ENCODE measurements at places on chromosomes 3 and 15.

GRCh38 chr15:26260517-26261133 lies 397.5 kb upstream of the ATP10A start:
- DNase-seq: no peak

GRCh38 chr3:13378155-13378554 lies 42.0 kb downstream of the NUP210 start:
- no peak for DNase-seq

GRCh38 chr3:186258968-186259367 lies 103.1 kb downstream of the DGKG start:
- DNase-seq: no peak

DNA sequence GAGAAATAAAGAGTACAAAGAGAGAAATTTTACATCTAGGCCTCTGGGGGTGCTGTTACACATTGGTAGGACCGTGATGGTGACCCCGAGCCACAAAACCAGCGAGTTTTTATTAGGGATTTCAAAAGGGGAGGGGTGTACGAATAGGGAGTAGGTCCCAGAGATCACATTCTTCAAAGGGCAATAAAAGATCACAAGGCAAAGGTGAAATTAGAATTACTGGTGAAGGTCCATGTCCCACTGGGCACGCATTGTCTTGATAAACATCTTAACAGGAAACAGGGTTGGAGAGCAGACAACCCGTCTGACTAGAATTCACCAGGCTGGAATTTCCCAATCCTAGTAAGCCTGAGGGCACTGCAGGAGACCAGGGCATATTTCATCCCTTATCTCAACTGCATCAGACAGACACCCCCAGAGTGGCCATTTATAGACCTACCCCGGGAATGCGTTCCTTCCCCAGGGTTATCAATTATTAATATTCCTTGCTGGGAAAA lies 4.3 kb downstream of the IRAK2 start:
- DNase-seq: no peak

GRCh38 chr15:22811640-22812039 lies 25.2 kb downstream of the NIPA1 start:
- DNase-seq: no peak

DNA sequence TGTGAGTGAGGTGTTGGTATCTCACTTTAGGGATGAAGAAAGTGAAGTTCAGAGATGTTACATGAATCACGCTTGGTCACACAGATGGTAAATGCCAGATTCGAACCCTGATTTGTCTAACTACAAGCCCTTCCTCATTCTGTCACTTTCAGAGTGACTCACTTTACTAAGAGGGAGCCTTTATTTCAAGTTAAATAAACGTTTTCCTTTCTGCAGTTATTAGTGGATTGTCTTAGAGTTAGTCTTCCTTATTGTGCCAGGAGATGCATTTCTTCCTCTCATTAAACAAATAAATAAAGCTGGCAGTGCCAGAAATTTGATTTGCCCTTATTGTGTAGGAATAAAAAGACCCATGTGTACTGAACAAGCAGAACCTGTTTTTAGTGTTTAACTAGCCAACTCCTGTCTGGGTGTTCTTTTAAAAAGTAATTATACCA lies 162.5 kb downstream of the AKAP13 start:
- no peak for DNase-seq

DNA sequence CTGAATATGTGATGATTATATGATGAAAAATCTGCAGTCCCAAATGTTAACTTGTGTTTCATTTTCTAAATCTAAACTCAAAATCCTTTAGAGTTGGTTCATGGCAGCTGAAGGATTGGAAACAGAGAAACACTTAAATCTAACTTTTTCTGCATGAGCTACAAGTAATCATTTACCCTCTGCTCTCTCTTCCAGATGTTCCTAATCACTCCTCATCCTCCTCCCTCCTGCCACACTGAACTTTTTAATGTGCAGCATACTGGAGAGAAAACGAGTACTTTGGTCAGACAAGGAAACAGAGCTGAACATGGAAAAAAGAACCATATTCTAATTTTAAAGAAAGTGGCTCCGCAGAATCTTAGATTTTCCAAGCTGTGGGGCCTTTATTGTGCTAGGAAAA lies 321.2 kb upstream of the COL8A1 start:
- no peak for DNase-seq

DNA sequence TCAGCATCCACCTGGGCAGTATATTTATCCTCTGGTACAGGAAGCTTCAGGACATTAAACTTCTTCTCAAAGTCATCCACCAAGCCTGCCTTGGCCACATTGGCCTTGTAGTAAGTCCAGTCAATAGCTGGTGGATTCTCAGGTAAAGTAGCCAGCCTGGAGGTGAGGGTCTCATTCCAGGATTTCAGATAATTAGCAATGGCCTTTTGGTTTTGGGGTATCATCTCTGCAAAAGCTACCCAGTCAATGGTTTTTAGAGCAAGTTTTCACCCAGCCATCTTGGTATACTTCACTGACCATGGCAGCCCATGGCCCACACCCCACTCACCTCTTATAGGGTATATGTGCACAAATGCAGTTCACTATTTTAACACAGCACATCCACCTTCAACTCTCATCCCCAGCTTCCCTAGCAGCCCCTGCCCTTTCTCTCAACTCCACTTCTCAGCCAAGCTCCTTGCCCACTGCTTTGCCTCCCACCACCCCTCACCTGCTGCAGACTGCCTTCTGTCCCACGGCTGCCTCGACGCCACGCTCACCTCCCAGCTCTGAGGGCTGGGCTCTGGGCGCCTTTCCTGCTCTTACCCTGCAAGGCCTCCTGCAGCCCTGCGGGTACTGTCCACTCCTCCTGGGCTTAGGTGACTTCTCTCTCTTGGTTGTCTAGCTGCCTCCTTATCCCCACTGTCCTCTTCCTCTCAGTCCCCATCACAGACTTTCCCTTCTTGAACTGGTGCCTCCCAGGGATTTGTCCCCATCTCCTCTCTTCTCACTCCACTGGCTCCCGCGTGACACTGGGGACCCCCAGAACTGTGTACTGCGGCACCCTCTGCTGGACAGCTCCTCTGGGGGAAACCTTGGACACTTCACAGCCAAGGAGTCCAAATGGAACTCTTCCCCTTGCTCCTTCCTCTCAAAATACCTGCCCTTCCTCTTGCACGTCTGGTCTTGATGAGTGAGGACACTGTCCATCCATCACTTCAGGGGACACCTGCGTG lies 1.7 kb upstream of the TGM5 start:
- DNase-seq: no peak

GRCh38 chr15:90765966-90766365 lies 48.8 kb downstream of the BLM start:
- DNase-seq: no peak

- DNase-seq: no peak
Observed at GRCh38 chr15:82100111-82100929, 54.5 kb upstream of the MEX3B start.

DNA sequence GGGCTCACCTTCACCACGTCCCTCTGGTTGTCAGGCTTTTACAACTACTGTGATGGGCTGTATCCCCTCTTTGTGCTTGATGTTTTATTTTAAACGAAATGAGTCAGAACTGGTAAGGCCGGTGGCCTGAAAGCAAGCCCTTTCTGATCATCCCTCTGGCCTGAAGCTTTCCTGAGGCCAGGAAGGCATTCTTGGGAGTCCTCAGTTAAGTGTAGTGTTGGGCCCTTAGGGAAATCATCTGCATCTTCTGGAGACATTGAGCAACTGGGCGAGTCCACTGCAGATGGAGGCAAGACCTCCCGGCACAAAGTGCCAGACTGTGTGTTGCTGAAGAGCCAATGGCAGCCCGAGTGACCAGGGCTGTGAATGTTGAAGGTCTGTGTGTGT lies 33.0 kb upstream of the AMOTL2 start:
- no peak for DNase-seq

GRCh38 chr3:40109641-40110490 lies 199.6 kb upstream of the EIF1B start:
- no peak for DNase-seq

GRCh38 chr15:63598473-63599400 lies 1.6 kb downstream of the FBXL22 start:
- no peak for DNase-seq

DNA sequence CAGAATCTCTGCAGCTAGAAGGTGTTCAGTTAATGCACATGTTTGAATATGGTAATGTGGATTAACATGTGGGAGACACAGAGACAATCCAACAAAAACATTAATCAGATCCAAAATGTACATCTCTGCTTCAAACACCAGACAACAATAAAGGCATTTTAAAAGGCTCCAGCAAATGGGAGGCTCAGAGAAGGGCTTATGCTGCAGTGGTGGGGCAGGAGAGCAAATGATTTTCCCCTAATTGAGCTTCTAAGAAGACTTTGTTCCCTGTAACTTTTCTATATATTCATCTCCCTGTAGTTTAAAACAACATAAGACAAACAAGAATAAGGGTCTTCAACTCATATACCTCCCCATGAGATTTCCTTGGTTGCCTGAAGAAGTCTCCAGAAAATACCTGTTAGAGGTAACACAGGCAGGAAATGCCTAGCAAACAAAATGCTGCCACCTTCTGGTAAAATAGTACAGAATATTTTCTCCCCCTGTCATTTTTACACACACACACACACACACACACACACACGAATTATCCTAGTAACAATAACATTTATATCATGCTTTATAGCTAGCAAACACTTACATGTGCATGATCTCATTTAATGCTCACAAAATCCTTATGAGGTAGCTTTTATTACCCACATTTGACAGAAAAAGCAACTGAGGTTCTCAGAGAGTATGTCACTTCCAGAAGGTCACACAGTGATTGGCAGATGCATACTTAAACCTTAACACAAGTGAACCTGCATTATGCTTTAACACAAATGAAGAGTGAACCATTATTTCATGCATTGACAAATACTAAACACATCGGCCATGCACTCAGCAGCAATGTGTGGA lies 123.4 kb upstream of the MB21D2 start:
- DNase-seq: no peak

GRCh38 chr3:131605916-131606315 lies 103.1 kb upstream of the MRPL3 start:
- no peak for DNase-seq

DNA sequence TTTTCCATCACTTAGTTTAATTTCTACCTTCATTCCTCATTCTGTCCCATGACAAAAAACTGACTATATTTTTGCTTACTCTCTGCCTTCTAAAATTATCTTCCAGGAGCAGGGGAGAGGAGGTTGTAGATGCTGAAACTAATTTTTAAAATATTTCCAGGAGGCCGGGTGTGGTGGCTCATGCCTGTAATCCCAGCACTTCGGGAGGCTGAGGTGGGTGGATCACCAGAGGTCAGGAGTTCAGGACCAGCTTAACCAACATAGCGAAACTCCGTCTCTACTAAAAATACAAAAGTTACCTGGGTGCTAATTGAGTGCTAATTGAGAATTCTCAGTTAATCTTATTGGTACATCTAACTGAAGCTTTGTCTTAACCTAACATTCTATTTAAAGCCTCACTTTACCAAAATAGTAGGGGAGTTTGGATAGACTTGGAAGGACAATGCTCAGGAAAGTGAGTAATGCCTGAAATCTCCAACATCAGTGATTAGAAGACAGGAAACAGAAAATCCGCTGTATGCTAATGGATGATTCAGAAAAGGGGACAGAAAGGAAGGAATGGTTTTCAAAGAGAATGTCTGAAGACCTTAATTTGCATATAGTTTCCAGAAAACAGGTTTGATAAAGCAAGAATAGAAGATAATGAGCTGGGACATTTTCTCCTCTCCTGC lies 336.1 kb downstream of the GBE1 start:
- DNase-seq: no peak

DNA sequence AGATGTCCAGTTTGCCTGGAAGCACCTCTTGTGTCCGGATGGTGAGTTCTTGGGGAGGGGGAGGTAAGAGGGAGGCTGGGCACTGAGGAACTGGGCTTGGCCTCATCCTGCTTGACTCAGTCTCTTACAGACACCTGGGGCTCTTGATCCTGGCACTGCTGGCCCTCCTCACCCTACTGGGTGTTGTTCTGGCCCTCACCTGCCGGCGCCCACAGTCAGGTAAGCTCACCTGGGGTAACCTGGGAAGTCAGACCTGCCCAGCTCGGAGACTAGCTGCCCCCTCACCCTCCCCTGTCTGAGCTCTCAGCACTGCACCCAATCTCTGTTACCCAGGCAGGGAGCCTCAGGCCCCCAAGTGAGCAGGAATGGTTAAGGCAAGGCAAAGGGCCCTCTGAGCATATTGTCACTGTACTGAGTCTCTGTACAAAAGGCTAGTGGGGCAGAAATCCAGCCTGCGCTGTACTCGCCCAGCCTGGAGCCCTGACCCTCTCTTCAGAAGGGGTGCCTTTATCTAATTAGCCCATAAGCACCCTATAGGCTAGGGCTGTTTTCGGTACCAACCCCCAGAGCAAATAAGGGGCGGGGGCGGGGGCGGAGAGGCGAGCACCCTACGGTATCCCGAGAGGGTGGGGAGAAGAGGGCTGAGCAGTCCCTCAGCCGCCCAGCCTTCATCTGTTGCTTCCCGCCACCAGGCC lies 2.2 kb upstream of the IL17RC start:
- DNase-seq: no peak

- DNase-seq: no peak
Observed at GRCh38 chr3:191352014-191352413, 21.7 kb upstream of the UTS2B start.

- no peak for DNase-seq
Observed at GRCh38 chr3:33575311-33575710, 135.1 kb upstream of the UBP1 start.

DNA sequence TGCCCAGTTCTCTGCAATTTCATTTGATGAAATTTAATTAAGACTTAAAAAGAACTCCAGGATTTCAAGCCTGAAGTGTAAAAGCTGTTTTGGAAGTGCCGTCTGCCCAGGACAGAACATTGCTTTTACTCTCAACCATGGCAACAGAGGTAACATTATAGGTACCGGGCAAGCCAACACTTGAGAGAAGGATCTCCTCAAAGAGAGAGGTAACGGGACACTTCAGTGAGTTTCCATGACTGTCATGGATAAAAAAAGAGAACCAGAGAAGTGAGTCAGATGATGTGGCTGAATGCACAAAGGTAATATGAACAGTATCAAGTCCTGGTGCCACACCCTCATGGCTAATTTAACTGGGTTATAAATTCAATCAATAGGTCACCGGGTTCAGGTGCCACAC lies 130.2 kb upstream of the LMOD3 start:
- no peak for DNase-seq

Data from stimulated activated CD8-positive, alpha-beta memory T cell treated with anti-CD3 and anti-CD28 coated beads, Interleukin-4, amount 100 ng/mL, for 1 hour (primary cell).